ENCODE measurements at places on chromosomes 7 and 10.

DNA sequence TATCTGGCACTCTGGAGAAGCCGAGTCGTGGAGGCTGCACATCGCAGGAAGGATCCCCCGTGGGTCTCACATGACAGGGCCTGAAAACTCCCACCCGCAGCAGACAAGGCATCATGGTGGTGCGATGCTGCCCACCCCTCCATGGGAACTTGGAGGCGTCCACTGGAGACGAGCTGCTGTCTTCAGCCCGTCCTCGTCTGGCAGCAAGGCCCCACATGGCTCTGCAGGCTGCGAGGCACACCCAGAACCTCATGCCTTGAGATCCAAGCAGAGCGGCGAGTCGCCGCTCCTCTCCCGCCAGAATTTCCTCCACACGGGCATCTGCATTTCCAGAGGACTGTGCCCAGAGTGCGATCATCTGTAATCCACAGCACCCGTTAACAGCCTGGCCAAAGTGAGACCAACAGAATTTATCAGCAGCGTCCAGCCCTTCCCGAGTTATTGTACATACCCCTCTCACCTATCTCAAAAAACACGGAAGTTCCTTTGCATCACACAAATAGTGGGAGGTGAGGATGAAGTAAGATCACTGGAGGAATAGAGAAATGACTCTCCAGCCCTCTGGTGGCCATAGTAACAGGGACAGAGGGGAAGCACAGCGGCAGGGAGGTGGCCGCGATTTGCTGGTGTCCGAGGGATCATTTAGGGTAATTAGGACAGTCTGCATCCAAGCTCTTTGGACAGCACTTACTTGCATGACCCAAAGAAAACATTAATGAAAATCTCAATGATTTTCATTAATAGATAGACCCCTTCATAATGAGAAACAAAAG, 292.4 kb downstream of the USP6NL start:
- DNase-seq: no peak

GRCh38 chr10:89373916-89374711, 3.7 kb upstream of the IFIT1B start:
- DNase-seq: no peak

DNA sequence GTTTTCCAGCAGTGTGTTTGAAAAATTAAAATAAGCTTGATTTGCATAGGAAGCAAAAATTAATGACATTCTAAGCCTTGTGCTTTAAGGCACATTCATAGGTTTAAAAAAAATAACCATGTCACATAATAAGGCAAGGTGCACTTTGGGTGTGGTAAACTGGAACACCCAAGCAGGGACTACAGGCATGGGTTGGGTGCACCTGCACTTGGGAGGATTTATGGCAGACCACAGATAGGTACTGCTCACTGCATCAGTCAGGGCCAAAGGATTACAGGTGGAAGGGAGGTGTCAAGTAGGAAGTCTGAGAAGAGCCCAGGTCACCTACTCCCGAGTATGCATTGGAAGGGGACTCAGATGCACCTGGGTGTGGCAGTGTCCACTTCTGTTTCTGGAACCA, 753.7 kb downstream of the SUGCT start:
- DNase-seq: no peak

GRCh38 chr7:85525676-85526075, 338.8 kb upstream of the SEMA3D start:
- no peak for DNase-seq

- no peak for DNase-seq
Measured at GRCh38 chr7:33998476-33998875, 93.1 kb downstream of the BMPER start.

DNA sequence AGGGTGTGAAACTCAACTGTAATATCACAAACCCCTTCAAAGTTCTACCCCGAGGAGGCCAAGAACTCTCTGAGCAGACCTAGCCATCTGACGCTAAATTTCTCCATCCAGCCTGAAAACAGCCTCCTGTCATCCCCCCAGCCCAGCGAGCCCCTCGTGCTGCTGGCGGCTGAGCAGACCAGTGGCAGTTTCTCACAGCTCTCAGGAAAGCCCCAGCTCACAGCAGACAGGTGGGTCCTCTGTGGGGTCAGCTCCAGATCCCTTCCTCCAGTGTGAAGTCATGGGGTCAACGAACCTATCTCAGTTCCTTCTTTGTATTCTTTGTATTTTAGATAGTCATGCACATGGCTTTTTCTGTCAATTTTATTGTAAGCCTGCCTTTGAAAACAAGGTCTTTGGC, 7.8 kb downstream of the GARIN1A start:
- DNase-seq: no peak

- no peak for DNase-seq
Measured at GRCh38 chr7:25083201-25083600, 41.9 kb downstream of the CYCS start.

- no peak for DNase-seq
Measured at GRCh38 chr7:29478687-29479240, 84.9 kb upstream of the PRR15 start.

GRCh38 chr7:95240921-95241320, 83.4 kb downstream of the PON1 start:
- no peak for DNase-seq

GRCh38 chr7:2876031-2876731, 32.1 kb upstream of the GNA12 start:
- no peak for DNase-seq

DNA sequence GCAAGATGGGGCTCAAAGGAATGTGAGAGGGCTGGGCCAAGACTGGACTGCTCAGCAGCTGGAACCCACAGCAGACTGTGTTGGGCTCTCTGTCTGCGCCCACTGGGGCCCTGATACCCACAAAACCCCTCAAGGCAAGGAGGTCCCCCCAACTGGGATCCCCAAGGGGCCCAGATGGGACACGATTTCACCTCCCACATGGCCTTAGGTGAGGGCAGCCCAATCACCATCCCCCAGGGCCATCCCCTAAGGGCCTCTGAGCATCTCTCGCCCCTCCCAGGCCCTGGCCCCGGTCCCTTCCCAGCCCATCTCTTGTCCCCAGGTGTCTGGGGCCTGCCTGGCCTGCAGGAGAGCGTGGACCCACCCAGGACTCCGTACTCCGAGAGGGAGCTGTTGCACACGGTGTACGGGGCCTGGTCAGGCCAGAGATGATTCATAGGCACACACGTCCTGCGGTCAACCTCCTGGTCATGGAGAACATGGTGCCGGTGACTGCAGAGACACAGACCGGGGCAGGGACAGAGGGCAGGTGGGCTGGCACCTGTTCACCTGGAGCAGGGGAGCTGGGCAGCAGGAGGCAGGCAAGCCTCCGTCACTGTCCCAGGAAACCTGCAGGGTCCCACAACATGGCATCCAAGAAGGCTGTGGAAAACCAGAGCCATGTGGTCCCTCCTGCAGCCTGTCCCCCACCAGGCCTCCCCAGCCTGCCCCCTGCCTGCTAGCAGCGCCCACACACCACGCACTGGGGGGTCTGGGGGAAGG, 21.6 kb downstream of the OGDHL start:
- no peak for DNase-seq

- DNase-seq: no peak
Measured at GRCh38 chr10:120793088-120793487, 58.1 kb upstream of the WDR11 start.

GRCh38 chr10:5835446-5836095, 22.3 kb upstream of the GDI2 start:
- no peak for DNase-seq

DNA sequence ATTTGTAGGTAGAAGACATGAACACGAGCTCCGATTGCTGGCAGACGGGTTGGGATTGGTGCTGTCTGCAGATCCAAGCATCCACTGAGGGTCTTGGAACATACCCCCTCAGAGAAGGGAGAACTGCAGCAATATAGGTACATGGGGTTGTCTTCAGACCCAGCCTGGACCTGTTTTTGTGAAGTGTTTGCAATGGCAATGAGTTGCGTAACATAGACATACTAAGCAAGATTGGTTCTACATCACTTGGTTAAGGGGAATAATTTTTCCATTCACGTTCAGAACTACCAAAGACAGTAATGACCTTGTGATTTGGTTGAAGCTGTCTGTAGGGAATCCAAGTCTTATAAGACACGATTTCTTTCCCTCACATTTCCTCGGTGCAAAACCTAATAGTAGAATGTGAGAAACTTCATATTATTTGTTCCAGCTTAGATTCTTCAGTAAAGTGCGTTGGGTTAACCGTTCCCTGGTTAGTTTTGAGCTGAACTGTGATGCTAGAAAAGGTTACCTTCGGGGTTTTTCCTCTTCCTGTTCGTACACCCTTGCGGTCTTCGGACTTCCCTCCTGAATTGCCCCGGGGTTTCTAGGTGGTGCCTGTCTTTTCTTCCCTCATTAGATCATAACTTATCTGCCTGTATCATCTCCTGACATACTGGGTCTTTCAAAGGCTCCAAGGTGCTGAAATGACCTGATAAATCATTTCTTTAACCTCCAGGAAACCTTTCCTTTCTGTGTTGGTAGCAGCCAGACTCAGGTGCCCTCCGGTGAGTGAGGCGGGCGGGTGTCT, 14.4 kb downstream of the PROSER2 start:
- DNase-seq: no peak

DNA sequence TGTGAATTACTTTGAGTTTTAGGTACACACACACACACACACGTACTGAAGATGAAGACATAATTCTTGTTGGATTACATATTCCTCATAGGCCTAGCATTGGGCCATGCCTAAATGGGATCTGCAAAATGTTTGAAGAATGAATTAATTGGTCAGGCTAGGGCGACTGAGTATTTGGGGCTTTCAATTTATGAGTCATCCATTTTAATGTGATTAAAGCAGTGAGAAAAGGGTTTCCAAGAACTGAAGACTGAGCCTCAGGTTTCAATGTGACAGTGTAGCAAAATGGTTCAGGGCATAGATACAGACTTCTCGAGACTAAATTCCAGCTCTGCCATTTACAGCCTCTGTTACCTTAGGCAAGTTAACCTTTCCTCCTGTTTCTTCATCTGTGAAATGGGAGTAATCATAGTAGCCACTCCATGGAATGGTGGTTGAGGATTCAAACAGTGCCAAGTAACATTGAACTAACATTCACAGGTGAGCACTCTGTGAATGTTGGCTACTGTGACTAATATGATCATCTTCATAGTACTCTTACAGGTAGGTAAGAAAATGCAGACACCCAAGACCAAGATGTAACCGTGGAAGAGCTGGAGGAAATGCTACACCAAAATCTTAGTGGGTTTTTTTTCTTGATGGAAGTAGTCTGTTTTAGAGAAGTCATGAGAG, 7.6 kb downstream of the BPGM start:
- DNase-seq: no peak

- DNase-seq: no peak
Measured at GRCh38 chr7:48245751-48246472, 74.7 kb downstream of the ABCA13 start.

GRCh38 chr10:34408956-34409355, 406.1 kb downstream of the PARD3 start:
- no peak for DNase-seq

GRCh38 chr10:118543714-118544400, 51.6 kb downstream of the PRLHR start:
- DNase-seq: peak; percentile 48
